ENCODE measurements at places on chromosomes 3 and 15.

GRCh38 chr15:96158938-96159337 is 171.6 kb upstream of the NR2F2 start:
- no peak for DNase-seq

- DNase-seq, result no peak
These were observed 119.0 kb downstream of the AKAP13 start for GRCh38 chr15:85499371-85499887.

DNA sequence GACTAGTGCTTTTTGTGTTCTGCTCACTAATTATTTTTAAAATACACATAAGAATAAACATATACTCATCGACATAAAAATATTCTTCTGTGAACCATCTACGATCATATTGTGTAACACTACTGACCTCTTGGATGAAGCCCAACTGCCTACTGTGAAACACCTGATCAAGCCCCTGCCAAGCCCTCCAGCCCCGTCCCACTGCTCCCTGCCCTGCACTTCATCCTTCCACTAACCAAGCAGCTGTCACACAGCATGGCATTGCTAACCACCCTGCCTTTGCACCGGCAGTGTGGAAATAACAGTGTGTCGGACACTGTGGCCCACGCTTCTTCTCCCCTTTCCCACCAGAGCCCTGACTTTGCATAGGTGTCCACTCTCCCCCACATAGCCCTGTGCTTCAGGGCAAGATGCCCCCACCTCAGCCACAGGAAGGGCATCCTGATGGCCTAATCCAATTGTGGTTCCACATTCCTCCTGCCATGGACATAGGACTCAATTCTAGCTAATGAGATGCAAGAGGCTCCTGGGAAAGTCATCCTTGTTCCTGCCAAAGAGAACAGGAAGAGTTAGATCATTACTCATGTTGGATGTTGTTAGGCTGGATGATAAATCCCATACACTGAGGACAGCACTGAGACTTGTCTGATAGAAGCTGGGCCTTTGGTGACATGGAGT is 35.0 kb upstream of the ARID3B start:
- no peak for DNase-seq

- DNase-seq, result no peak
These were observed 438.9 kb upstream of the ARRDC4 start for GRCh38 chr15:97521381-97522285.

- DNase-seq, result no peak
These were observed 14.7 kb downstream of the PPARG start for GRCh38 chr3:12303534-12303933.

- no peak for DNase-seq
These were observed 130.9 kb upstream of the IQSEC1 start for GRCh38 chr3:13204177-13204581.

GRCh38 chr3:171193693-171194092 is 167.2 kb upstream of the SLC2A2 start:
- no peak for DNase-seq

DNA sequence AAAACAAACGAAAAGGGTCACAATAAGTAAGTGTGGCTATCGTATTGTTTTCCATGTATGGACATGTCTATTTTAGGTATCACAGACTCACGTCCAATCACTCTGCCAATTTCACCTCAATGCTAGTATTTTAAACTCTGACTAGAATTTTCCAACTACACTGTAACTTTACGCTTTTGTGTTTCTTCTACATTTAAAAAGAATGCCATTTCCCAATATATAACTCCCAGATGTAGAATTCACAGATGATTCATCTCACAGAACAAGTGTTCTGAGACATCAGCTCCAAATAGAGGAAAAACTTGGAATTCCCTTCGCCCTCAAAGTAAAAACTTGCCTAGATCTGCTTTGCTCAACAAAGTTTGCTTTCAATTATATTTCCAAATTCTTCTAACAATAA is 14.2 kb downstream of the LRIG1 start:
- no peak for DNase-seq

DNA sequence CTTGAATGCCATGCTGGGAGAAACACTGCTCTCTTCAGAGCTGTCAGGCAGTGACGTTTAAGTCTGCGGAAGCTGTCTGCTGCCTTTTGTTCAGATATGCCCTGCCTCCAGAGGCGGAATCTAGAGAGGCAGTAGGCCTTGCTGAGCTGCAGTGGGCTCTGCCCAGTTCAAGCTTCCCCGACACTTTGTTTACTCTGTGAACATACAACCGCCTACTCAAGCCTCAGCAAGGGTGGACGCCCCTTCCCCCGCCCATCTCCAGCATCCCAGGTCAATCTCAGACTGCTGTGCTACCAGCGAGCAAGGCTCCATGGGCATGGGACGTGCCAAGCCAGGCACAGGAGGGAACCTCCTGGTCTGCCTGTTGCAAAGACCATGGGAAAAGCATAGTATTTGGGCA is 99.7 kb downstream of the TAFA4 start:
- no peak for DNase-seq
